EL (cell line): ENCODE measurements at places on chromosomes 12 and 14.

DNA sequence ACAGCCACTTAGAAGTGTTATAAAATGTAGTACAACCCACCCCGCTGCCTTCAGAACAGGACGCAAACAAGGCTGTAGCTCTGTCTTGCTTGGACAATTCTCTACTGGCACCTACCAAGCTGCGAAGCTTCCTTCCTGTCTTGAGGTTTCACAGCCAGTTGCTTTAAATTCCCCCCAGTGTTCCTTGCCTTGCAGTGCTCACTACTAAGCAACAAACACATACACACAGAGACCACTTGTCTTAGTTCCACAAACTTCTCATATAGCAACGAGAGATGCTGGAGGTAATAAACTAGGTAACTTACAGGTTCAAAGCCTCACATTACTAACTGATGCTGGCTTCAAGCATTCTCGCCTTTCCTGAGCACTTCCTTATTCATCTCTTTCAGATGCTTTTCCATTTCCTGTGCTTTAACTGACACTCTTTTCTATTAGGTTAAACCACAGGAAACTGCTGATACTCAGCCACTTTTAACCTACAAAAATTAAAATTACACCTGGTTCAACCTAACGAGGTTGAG lies 91.5 kb upstream of the PTGDR start:
- no peak for DNase-seq

- DNase-seq, result no peak
Observed at GRCh38 chr14:102728501-102728900, 48.7 kb upstream of the TRAF3 start.

- no peak for DNase-seq
Observed at GRCh38 chr14:105864116-105864515, 337.7 kb downstream of the TMEM121 start.

DNA sequence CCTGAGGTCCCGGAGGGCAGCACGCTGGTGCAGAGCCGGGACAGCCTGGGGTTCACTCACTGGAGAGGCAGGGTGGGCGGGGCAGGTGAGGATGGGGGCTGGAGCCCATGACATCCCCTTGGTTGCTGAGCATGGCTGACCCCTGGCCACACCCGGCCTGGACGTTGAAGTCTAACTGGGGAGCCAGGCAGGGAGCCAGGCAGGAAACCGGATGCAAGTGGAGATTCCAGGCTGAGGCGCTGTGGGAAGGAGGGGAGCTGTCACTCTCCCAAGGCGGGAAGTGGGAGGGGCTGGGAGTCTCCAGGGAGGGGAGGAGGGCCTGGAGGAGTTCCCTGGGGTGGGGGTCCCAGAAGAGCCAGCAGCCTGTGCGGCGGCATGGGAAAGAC lies 7.7 kb upstream of the INF2 start:
- DNase-seq, result peak; percentile 91

DNA sequence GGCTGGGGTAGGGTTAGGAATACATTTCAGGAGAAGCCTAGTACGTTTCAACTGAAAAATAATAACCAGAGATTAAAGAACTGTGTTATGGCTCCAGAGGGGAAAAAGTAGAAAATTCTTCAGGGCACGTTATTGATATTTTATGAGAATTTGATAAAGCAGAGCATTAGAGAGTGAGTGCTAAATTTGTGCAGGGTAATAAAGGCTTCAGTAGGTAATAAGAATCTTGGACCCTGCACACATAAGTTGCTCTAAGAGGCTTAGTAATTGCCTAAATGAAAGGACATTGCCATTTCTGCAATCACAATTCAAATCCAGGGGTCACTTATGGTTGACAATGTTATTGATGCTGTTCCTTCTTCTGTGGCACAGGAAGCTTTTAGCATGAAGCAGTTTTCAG lies 439.4 kb upstream of the DCN start:
- DNase-seq, result no peak
